Left ventricle myocardium inferior (tissue), 1 donor: ENCODE measurements at places on chromosomes 7 and 10. TPM values are rescaled to one million over a fixed set of nuclear protein-coding genes. Genes with fewer than 3 reads are reported as not detected.

DNA sequence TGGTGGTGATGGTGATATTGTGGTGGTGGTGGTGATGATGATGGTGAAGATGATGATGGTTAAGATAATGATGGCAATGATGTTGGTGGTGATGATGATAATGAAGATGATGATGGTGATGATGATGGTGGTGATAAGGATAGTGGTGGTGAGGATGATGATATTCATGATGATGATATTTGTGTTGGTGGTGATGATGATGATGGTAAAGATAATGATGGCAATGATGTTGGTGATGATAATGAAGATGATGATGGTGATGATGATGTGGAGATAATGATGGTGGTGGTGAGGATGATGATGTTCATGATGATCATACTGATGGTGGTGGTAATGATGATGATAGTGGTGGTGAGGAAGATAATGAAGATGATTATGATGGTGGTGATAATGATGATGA lies 30.7 kb upstream of the SDK1 start:
- DNase-seq = no peak

GRCh38 chr10:86644794-86645445 lies 9.4 kb upstream of the OPN4 start:
- DNase-seq = no peak

- DNase-seq = no peak
These were observed 46.3 kb upstream of the ELMO1 start for GRCh38 chr7:37494926-37495325.

The IFIT1B gene
- not detected for total RNA-seq

The ZNHIT1 gene
- total RNA-seq = 56.9 TPM

The ABLIM1 gene
- total RNA-seq = 674 TPM

The AKR1C2 gene
- 17.5 TPM for total RNA-seq

The CCNY gene
- 81.1 TPM for total RNA-seq
